ENCODE measurements at places on chromosomes 6 and 20. TPM values are rescaled to one million over a fixed set of nuclear protein-coding genes. Genes with fewer than 3 reads are reported as not detected.

Gene TRDN
- not detected for total RNA-seq

Gene KHDC3L
- not detected for total RNA-seq

Gene SLC17A3
- 1.1 TPM for total RNA-seq

Gene IL17A
- total RNA-seq: not detected

Gene CLPSL1
- total RNA-seq: not detected

All from fibroblast of the aortic adventitia (primary cell).